Activated CD4-positive, alpha-beta T cell treated with anti-CD3 and anti-CD28 coated beads, Interleukin-2, amount 10 ng/mL, durations not matched to agents 7 days and 5 days (primary cell): ENCODE measurements at places on chromosomes 2 and 18.
A peak's percentile ranks its signal among the peaks of the same experiment; 100 is the strongest.

DNA sequence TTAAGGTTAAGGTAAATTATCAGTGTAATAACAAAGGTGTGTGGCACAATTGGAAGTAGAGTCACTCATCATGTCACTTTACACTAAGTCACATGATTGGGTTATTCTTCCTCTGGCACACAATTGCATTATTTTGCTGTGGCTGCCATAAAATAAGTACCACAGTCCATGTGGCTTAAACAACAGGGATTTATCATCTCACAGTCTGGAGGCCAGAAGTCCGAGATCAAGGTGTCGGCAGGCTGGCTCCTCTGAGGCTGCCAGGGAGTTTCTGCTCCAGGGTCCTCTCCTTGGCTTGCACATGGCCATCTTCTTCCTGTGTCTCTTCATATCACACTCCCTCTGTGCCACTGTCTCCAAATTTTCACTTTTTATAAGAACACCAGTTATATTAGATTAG is 421.2 kb downstream of the CMPK2 start:
- no peak for DNase-seq

GRCh38 chr2:238163481-238164198 is 4.9 kb downstream of the ERFE start:
- DNase-seq, result no peak

DNA sequence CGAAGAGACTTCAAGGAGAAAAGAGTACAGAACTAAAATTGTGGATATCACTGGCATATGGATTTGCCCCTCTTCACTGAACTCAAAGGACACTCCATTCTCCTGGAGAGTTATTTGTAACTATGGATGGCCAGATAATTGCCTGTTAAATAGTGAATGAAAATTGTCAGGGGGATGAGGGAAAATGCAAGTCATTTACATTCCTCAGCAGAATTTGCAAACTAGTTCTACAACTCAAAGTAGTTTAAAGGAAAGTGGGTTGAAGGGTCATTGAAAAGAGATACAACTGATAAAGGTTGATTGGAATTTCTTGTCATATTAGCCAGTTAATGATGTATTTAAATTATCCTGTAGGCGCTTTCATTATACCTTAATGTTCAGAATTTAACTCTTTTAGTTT is 266.5 kb upstream of the SPOPL start:
- no peak for DNase-seq

GRCh38 chr2:46174345-46175170 is 122.6 kb upstream of the EPAS1 start:
- DNase-seq, result no peak

GRCh38 chr2:191314697-191315364 is 69.6 kb downstream of the MYO1B start:
- DNase-seq, result no peak

- DNase-seq, result no peak
These were observed 297.3 kb downstream of the CYRIA start for GRCh38 chr2:16368328-16368727.

DNA sequence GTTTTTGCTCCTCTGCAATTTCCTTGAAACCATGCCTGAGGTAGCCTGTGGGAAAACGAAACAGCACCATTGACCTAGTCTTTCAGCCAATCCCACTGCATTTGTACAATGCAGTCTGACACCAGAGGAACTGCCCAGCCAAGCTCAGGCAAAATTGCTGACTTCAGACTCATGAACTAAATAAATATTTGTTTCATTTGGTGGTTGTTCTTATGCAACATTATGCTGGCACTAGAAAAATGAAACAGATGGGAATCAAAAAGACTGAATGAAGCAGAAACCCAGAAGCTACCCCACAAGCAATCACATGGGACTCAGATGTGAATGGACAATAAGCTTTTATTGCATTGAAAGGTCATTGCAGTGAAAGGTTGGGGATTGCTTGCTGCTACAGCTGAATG is 1.7 kb downstream of the NAT8 start:
- no peak for DNase-seq

- no peak for DNase-seq
These were observed 59.2 kb upstream of the KLF7 start for GRCh38 chr2:207224791-207225482.

DNA sequence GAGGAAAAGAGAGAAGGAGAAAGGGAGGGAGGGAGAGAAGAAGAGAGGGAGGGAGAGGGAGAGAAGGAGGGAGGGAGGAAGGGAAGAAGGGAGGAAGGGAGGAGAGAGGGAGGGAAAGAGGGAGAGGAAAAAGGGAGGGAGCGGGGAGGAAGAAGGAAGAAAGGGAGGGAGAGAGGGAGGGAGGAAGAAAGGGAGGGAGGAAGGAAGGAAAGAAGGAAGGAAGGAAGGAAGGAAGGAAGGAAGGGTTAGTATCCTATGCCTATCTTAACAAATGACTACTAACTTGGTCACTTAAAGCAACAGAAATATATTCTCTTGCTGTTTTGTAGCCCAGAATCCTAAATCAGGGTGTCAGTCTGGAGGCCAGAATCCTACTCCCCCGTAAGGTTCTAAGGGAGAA is 52.1 kb downstream of the CMPK2 start:
- no peak for DNase-seq

- no peak for DNase-seq
These were observed 16.3 kb downstream of the MARCHF7 start for GRCh38 chr2:159728629-159729028.

GRCh38 chr2:208062113-208062512 is 36.8 kb upstream of the PLEKHM3 start:
- peak; percentile 32 for DNase-seq

GRCh38 chr2:674321-674985 is 2.8 kb downstream of the TMEM18 start:
- no peak for DNase-seq

GRCh38 chr2:137467246-137467862 is 496.9 kb upstream of the HNMT start:
- DNase-seq, result peak; percentile 15

DNA sequence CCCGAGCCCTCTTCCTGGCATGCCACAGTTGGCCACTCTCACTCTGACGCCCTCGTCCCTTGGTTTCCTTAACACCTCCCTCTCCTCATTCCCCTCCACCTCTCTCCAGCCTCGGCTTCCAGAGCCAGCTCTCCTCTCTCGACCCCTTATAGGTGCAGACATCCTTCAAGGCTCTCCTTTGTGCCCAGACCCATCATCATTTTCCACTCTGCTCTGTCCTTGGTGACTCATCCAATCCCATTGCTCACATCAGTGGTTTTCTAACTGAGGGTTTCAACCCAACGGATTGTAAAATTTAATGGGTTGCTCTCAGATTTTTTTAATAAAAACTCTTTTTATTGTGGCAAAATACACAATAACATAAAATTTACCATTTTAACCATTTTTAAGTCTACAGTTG is 6.2 kb downstream of the ST8SIA5 start:
- no peak for DNase-seq

- DNase-seq, result no peak
These were observed 48.5 kb upstream of the HNRNPA3 start for GRCh38 chr2:177164131-177164530.

DNA sequence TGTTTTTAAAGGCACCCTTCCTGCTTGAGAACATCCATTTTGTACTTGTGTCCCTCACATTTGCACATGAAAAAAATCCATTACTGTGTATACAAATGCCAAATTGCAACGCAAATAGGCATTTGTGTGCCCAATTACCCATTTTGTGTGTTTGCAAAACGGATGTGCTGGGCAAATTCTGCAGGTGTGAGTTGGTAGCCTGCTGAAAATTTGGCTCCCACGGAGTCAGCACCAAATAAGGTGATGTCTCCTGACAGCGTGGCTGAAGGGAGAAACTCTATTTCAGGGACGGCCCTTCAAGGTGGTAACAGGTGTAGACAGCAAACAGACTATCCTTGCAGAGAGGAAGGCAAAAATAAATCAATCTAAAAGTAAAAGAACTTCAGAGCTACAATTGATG is 661.1 kb downstream of the BCL11A start:
- no peak for DNase-seq

DNA sequence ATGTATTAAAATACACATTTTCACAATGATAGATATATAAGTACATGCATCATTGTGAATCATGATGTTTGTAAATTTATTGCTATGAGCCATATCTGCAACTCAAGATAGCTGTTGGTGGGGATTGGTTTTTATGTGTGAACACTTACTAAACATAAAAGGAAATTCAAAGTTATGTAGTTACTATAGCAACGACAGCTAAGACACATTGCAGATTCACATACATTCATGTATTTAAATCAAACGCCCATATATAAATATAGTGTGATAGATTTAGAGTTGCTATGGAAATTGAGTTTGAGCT is 65.6 kb downstream of the MAPRE2 start:
- no peak for DNase-seq

GRCh38 chr2:64665709-64666108 is 12.0 kb upstream of the SERTAD2 start:
- no peak for DNase-seq

DNA sequence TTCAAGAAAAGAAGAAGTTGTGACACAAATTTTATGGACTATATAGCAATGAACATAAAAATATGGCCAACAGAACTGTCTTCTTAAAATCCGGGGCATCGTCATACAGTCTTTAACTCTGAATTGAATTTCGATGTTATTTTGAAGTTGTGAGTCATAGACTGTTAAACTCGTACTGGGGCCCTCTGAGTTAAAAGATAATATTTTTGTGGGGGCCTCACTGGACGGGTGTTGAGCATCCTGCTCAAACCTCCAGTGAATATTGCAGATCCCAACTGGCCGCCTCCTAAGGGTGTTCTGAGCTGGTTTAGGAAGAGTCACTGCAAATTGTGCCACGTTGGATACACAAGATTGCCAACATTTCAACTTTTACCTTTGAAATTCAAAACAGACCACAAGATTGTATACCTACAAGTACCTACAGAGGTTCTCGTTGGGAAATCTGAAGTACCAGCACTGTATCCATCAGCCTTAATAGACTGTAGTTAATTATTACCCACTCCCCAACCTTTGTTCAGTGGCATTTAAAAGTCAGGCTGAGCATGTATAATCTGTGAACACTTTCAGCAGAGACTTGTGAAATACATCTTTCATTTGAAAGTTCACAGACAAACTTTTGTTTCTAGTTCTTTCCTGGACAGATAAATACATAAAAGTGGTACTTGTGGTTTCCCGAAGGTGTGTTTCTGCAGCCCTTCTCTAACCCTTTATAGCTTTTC is 27.8 kb downstream of the KLHL23 start:
- DNase-seq, result no peak

GRCh38 chr2:218393750-218394290 is 5.8 kb upstream of the CTDSP1 start:
- DNase-seq, result no peak
